ENCODE measurements at places on chromosomes 1 and 21.

GRCh38 chr1:154353460-154353904 is 28.2 kb downstream of the ATP8B2 start:
- no peak for DNase-seq

- DNase-seq = no peak
Measured at GRCh38 chr1:244628789-244629188, 24.1 kb upstream of the DESI2 start.

DNA sequence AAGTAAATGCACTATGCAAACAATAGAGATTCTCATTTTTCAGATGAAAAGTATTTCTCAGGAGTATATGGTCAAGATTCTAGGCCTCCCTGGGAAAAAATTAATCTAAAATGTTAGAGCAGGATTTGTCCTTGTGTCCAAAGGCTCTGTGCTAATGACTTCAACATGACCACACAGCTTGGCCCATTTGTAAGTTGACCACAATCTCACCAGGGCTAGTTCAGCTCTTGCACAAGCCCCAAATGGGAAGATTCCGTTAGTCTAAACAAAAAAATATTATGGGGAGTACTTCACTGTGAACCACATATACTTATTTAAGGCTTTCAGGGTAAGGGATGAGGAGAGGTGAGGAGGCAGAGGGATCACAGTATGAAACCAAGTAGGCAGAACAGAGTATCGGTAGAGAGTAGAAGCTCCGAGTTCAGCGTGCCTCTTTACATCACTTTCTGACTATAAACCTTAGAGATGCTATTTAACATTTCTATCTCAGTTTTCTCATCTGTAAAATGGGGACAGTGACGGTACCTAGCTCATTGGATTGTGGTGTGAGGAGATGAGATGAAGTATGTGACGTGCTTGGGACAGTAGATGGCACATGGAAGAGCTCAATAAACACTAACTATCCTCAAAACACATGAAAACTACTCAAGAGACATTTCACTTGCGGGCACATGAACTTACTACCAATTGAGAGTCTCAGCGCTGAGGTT is 37.8 kb upstream of the CTTNBP2NL start:
- DNase-seq = no peak

- DNase-seq = no peak
Measured at GRCh38 chr1:14606632-14607031, 8.1 kb downstream of the KAZN start.

GRCh38 chr1:167629681-167630567 is at the start of gene RCSD1:
TSS of gene RCSD1 (plus strand) at chr1:167630232. CDS start at chr1:167630424, 192 bp downstream.
- no peak for DNase-seq

DNA sequence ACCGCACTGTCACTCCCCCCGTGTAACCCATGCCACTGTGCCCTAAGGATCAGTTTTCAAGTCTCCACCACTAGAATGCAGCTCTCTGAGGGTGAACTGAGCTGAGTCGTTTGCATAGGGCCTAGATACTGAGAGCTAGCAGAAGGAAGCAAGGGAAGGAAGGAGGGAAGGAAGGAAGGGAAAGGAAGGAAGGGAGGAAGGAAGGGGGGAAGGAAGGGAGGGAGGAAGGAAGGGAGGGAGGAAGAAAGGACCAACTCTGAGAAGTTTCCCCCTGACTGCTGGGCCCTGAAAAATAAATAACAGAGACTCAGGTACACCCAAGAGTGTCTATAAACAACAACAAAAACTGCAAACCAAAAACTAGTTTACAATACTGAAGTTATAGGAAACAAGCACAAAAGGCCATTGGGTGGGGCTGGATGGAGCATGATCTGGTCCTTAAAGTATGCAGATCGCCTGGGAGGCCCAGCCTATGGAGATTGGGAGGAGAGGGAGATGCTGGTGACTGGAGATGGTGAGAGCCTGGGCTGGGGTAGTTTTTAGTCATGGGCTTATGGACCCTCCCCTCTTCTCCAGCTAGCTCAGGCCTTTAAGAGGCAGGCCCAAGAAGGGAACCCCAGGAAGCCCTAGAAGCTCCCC is 1.7 kb upstream of the MRPS15 start:
- no peak for DNase-seq

- DNase-seq = no peak
Measured at GRCh38 chr1:84569216-84569615, 5.0 kb downstream of the CTBS start.

GRCh38 chr1:184283999-184284398 is 102.8 kb upstream of the C1orf21 start:
- DNase-seq = no peak

- DNase-seq = no peak
Measured at GRCh38 chr1:96596226-96596922, 125.2 kb upstream of the PTBP2 start.

DNA sequence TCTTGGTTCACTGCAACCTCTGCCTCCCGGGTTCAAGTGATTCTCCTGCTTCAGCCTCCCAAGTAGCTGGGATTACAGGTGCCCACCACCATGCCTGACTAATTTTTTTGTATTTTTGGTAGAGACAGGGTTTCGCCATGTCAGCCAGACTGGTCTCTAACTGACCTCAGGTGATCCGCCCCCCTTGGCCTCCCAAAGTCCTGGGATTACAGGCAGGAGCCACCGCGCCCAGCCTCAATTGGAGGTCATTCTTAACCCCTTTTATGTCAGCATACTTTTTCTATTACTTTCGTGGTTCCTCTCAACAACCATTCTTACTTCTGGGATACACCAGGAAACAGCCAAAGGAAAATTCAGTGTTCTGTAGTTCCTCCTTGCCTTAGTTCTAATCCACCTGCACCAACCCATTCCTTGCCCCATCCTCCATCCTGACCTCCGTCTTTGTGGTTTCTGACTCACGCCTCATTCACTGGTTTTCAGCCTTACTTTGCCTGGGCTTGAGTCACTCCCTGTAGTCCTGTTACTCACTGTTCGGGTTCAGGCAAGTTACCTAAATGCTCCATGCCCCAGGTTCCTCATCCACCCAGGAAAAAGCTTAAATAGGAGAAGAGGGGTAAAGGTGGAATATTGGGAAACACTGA is 12.9 kb upstream of the BCL10 start:
- DNase-seq = no peak

DNA sequence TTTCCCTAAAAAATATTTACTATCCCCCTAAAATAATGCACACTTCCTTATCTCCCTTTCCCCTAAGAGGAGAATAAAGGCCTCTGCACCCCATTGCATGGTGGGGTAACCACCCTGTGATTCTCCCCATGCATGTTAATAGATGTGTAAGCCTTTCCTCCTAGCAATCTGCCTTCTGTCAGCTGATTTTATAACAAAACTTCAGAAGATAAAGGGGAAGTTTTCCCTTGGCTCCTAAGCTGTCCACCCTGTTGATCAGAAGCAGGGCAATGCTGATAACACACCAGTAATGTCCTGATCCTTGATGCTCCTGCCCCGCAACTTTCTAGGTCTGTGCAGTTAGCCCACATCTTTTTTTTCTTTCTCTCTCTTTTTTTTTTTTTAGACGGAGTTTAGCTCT is 11.4 kb upstream of the RNF187 start:
- DNase-seq = no peak

DNA sequence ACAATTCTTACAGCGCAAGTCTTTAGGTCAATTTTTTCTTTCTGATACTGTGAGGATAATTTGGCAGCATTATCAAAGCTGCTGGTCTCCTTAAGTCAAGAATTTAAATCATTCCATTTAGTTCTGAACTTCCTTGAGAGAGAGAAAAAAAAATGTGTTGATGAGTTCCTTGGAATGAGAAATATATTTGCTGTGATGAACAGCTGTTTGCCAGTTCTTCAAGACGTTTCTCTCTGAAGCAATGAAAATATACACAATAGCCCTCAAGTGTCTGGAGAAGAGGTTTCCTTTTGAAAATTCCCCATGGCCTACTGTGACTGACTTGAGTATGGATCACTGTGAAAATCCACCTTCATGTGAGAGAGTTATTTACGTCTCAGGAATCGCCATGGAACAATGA is 31.0 kb upstream of the TADA1 start:
- no peak for DNase-seq

DNA sequence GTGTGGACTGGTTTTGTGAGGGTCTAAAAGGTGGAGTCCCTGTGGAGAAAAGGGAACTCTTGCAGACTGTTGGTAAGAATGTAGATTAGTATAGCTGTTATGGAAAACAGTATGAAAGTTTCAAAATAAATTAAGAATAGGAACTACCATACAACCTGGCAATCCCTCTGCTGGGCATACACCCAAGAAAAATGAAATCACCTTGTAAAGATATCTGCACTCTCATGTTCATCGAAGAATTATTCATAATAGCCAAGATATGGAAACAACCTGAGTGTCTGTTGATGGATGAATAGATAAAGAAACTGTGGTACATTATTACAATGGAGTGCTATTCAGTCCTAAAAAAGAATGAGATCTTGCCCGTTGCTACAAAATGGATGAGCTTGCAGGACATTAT is 109.6 kb downstream of the TBX19 start:
- no peak for DNase-seq

GRCh38 chr1:119359730-119360129 is 8.9 kb upstream of the HAO2 start:
- no peak for DNase-seq

DNA sequence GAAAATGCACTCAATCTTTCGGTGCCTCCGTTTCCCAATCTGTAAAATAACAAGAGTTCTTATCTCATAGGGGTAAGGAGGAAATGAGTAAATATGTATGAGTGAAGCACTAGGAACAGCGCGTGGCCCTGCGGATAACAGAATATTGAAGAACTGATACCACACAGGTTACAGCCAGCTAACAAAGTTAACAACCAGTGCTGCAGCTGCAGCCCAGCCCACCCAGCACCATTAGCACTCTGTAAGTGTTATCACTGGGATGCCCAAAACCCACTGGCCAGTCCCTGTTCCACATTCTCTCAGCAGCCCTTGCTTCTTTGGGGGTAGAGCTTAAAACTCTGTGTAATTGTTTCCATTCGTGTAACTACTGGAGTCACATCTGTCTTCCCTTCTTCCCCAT is 89.5 kb downstream of the VWA5B1 start:
- no peak for DNase-seq

DNA sequence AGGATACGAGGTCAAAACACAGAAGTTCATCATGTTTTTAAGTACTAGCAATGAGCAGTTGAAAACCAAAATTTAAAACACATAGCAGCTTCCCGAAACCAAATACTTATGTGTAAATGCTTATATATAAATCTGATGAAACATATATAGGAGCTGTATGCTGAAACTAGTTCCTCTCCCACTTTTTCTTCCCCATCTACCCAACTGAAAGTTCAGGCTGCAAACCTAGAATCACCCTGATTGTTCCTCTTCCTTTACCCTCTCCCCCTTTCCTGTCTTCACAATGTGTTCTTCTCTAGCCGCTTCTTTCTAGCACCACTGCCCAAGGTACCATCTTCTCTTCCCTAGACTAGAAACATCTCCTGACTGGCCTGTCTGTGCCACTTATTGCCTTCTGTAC is 90.6 kb downstream of the ST3GAL3 start:
- DNase-seq = no peak

Measured in stimulated activated CD8-positive, alpha-beta memory T cell treated with anti-CD3 and anti-CD28 coated beads, Interleukin-4, amount 100 ng/mL, for 4 hours (primary cell).